Non-pigmented ciliary epithelial cell (primary cell): ENCODE measurements at places on chromosomes 3 and 15.

DNA sequence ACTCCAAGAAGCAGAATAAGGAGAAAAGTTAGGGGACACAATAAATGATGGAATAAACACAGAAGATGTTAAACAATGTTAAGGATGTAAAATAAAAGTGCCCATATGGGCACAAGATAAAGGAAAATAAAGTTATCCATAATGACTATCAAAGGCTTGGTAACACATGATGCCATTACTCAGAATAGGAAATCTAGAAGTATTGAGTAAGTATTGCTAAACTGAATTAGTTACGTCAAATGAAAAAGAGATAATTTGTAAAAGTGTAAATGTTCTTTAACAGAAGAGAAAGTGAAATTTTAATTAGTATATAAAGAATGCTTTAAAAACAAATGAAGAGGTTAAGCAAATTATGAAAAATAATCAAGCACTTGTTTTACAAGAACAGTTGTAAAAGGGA lies 6.7 kb downstream of the COPS2 start:
- no peak for DNase-seq

- DNase-seq = no peak
These were observed 178.6 kb downstream of the KCNAB1 start for GRCh38 chr3:156298938-156299337.

GRCh38 chr3:127676456-127676855 lies 3.7 kb downstream of the ABTB1 start:
- DNase-seq = no peak

GRCh38 chr15:71042356-71042922 lies 72.8 kb upstream of the THSD4 start:
- DNase-seq = no peak

GRCh38 chr3:142641504-142641903 lies 45.3 kb downstream of the PLS1 start:
- DNase-seq = no peak
